CD8-positive, alpha-beta memory T cell (primary cell): ENCODE measurements at places on chromosomes 3 and 15. TPM values are rescaled to one million over a fixed set of nuclear protein-coding genes. Genes with fewer than 3 reads are reported as not detected.

The CD276 gene
- total RNA-seq: 2.4 TPM

The RBP2 gene
- not detected for total RNA-seq

The CRABP1 gene
- total RNA-seq: not detected

- H3K4me1 ChIP-seq: no peaks in the 10 kb centered on the region
- H3K4me3 ChIP-seq: no peak overlapping the region
- H3K36me3 ChIP-seq: no peaks in the 10 kb centered on the region
- DNase-seq: no peak
Observed at GRCh38 chr3:110773413-110773954, 298.1 kb upstream of the NECTIN3 start.

DNA sequence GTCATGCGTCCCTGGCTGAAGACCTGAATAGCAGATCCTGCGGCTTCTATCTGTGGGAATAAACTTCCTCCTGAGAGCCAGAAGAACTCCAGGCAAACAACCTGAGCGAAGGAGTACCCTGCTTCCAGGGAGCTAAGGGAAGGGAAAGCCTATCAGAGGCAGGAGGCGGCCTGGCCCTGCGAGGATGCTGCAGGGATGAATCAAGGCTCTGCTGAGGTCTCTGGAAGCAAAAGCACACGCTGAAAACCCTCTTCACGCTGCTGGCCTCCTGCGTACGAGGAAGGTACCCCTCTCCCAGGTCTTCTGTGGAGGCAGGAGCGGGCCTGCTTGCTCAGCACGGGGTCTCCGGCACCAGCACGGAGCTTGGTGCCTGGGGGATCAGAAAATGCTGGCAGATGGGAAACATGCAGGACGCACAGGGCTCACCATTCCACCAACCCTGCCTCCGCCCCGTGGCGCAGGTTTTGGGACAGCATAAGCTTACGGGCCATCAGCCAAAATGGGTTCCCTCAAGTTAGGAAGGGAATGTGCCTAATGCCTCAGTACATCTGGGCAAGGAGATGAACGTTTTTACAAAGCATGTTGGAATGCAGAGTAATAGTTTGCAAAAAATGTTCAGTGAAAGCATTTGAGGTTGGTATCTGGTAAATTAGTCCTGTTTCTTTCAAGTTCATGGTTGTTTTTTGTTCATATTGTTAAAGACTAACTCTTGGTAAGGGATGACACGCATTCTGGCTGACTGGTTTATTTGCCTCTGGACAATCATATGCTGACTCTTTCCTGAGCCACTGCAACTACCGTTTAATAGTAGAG, 72.3 kb downstream of the CHSY1 start:
- peaks cover 13% of the 10 kb centered on the region for H3K36me3 ChIP-seq
- H3K4me3 ChIP-seq: no peak overlapping the region
- H3K27ac ChIP-seq: no peak overlapping the region
- no peaks in the 10 kb centered on the region for H3K27me3 ChIP-seq
- DNase-seq: no peak

GRCh38 chr3:28836199-28836598, 444.7 kb upstream of the RBMS3 start:
- no peak for DNase-seq
- no peaks in the 10 kb centered on the region for H3K27me3 ChIP-seq
- no peak overlapping the region for H3K27ac ChIP-seq
- H3K36me3 ChIP-seq: no peaks in the 10 kb centered on the region

GRCh38 chr3:77655396-77655795, 615.5 kb downstream of the ROBO2 start:
- H3K4me3 ChIP-seq: no peak overlapping the region
- H3K36me3 ChIP-seq: no peaks in the 10 kb centered on the region
- no peaks in the 10 kb centered on the region for H3K4me1 ChIP-seq
- no peak overlapping the region for H3K27ac ChIP-seq
- H3K27me3 ChIP-seq: no peaks in the 10 kb centered on the region
- no peak for DNase-seq

DNA sequence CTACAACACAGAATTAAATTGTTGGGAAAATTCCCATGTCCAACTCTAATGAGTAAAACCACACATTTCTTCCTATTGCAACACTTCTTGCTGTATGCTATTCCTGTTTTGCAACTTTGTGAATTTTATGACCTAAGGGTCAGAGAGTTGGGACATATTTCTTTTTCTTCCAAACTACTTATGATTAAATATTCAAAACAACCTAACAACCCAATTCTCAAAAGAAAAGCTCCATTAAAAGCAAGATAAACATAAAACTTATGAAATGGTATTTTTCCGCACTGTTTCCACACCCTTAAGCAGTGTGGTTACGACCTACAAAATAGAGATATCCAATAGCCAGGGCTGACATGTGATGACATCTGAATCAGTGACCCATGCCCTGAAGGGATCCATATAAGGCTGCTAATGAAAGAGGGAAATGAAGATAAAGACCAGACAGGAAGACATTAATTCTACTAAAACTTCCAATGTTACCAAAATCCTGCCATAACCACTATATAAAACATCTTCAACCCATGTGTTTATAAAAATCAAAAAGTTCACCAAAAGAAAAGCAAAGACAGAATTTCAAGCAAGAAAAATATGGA, 45.6 kb downstream of the DMXL2 start:
- no peak for DNase-seq
- no peaks in the 10 kb centered on the region for H3K4me1 ChIP-seq
- no peak overlapping the region for H3K4me3 ChIP-seq
- no peak overlapping the region for H3K27ac ChIP-seq
- no peaks in the 10 kb centered on the region for H3K36me3 ChIP-seq
- H3K27me3 ChIP-seq: no peaks in the 10 kb centered on the region

DNA sequence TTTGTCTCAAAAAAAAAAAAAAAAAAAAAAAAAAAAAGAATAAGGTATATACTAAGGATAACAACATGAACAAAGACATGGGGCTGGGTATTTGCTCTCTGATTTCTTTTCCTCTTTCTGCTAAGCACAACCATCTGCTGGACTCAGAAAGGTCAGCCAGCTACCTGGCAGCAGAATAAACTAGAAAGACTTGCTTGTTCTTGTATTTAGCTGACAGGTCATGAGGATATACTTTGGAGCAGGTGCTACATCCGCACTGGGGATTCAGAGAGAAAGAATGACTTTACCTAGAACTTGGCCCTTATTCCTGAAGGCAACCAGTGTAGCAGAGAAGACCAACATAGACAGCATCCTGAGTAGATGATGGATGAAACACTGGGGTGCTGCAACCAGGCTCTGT, 550.5 kb downstream of the NTRK3 start:
- no peaks in the 10 kb centered on the region for H3K36me3 ChIP-seq
- H3K4me3 ChIP-seq: no peak overlapping the region
- no peak overlapping the region for H3K27ac ChIP-seq
- H3K27me3 ChIP-seq: no peaks in the 10 kb centered on the region

DNA sequence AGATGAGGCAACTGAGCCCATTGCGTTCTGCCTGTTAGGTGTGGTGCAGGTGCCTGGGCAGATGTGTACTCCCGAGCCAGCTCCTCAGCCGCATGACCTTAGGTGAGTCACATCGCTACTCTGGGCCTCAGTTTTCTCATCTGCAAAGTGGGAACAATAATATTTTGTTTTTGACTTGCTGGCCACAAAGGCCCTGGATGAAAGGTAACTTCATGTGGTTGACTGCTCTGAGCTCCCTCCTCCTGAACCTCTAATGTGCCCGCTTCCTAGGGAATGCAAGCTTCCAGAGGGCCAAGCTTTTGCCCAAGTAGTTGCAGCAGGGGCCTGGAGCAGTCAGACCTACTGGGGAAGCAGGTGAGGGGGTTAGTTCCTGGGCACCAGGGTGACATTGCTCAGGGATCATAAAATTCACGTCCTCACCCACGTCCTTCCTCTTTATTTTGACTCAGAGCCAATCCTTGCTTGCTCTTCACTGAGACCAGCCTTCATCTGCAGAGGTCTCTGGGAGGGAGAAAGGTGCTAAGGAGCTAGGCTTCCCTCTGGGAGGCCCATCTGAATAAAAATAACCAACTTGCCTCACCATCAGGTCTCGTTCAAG, 149.0 kb upstream of the TLE3 start:
- H3K4me1 ChIP-seq: peaks cover 38% of the 10 kb centered on the region
- no peak overlapping the region for H3K4me3 ChIP-seq

DNA sequence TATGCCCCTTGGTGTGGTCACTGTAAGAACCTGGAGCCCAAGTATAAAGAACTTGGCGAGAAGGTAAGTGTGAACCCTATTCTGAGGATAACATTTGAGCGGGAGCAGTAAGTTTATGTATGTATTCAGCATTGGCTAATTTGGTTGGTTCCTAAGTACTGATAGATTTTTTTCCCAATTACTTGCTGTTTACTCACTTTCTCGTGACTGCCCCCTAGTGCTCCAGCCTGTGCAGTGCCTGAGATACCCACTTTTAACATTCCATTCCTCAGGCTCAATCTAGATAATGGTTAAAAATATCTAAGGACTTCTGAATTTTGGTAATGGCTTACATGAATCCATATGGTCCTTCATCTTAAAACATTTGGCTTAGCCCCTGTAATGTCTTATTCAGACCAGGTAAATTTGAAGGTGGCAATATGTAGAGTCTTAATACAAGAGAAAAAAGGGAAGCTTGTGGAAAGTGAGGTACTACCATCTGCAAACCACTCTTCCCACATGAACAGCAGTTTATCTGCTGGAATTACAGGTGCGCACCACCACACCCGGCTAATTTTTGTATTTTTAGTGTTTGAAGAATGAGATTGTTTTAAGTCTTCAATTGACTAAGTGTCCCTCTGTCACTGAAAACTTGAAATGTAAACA, 7.1 kb downstream of the ELL3 start:
- peak; percentile 38 for DNase-seq
- no peaks in the 10 kb centered on the region for H3K4me1 ChIP-seq
- H3K27me3 ChIP-seq: no peaks in the 10 kb centered on the region
- H3K4me3 ChIP-seq: no peak overlapping the region
